RCC 7860 (cell line): ENCODE measurements at places on chromosomes 3 and 15.

DNA sequence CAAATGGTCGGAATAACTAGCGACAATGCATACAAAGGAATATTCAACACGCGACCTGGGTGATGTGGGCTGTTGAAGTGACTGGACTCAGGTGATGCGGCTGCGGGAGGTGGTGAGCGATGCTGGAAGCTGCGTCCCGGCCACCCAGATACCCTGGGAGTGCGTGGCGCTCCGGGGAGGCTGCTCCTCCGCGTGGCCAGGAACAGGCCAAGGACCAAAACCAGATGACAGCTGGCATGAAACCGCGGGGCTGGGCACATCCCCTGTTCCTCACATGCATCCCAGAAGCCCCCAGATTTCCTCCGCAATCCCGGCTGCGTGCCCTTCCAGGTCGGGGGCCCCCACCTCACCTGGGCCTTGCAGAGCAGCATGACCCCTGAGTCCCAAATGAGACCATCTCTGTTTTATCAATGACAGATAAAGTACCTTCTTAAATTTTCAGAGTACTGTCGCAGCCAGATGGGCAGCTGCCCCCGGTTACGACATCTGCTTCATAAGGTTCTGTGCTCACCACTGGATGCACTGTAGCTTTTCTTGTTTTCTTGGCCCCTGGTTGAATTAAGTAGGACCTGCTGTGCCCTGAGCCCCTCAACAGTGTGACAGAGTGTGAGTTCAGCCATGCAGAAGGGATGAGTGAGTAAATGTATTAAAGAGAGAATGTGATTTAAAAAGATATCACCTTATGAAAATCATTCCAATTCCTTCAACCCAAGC lies 278.2 kb downstream of the GABRG3 start:
- DNase-seq: no peak

DNA sequence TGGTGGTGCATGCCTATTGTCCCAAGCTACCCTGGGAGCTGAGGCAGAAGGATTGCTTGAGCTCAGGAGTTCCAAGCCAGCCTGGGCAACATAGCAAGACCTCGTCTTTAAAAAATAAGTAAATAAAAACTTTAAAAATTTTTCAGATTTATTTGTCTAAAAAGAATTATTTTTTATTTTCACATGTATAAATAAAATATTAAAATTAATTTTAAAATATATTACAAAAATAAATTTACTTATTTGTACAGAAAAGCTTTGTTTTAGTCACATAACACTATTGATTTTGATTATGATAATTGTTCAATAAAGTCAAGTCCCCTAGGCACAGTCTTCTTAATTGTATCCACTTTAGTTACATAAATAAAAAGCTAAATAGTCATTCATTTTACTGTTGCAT lies 85.2 kb downstream of the FILIP1L start:
- DNase-seq: no peak

- no peak for DNase-seq
Measured at GRCh38 chr3:171748064-171748924, 62.0 kb downstream of the PLD1 start.

- no peak for DNase-seq
Measured at GRCh38 chr3:98612996-98613517, 19.6 kb upstream of the CPOX start.

DNA sequence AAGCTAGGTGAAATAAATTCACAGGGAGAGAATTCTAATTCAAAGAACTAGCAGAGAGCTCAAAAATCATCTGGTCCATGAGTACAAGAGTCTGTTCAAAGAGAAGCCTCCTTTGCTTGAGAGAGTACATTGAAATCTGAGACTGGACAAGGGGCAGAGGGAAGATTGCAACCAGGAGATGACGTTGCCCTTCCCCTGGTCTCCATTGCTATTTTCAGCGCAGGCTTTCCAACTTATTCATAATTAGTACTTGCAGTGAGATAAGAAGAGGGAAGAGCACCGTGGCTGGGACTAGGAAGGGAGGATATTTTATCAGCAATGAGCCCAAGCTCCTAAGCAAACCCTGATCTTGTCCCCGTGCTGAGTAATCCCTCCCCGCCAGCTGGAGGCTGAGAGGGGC lies 251.8 kb upstream of the RORA start:
- no peak for DNase-seq
